Activated T-helper 2 cell treated with anti-CD3 and anti-CD28 coated beads, Interferon-gamma antibody, Interleukin-2, Interleukin-4, amounts not matched to agents 10 μg/mL and 5 μg/mL and 100 μg/mL, durations not matched to agents 14 hours and 24 hours and 36 hours (primary cell): ENCODE measurements at places on chromosomes 5 and 9. TPM values are rescaled to one million over a fixed set of nuclear protein-coding genes. Genes with fewer than 3 reads are reported as not detected.

The PPP1R26 gene
- total RNA-seq, result 2.2 and 2.3 TPM in 2 replicates

The MAP3K1 gene
- 19.9 and 20.7 TPM in 2 replicates for total RNA-seq

The CTXN3 gene
- not detected in 2 replicates for total RNA-seq

The ZCCHC9 gene
- total RNA-seq, result 43.4 and 46.9 TPM in 2 replicates

The CEL gene
- total RNA-seq, result 2.0 and 2.1 TPM in 2 replicates

The TCERG1 gene
- total RNA-seq, result 134 and 136 TPM in 2 replicates

The GPR21 gene
- total RNA-seq, result 0.59 and 1.0 TPM in 2 replicates
